ENCODE measurements at places on chromosomes 12 and 14. TPM values are rescaled to one million over a fixed set of nuclear protein-coding genes. Genes with fewer than 3 reads are reported as not detected.
A peak's percentile ranks its signal among the peaks of the same experiment; 100 is the strongest.

Gene PTPRR
- total RNA-seq: not detected

DNA sequence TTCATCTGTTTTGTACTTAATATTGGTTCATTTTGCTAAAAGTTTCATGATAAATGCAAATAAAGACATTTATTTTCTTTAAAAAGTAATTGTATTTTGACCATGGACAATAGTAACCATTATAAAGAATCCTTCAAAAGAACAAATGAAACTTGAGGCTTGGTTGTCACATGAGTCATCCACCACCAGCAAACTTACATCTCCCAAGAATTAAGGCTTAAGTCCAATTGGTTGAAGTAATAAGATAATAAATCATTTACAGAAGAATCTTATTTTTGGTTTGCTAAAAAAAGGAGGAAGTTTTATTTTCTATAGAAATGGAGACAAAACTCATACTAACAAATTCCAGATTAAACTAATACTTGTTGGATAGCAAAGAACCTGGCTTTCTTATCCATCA is 84.8 kb upstream of the KITLG start:
- no peak for DNase-seq

Gene KLRC4
- total RNA-seq: not detected

Gene MYH6
- not detected for total RNA-seq

DNA sequence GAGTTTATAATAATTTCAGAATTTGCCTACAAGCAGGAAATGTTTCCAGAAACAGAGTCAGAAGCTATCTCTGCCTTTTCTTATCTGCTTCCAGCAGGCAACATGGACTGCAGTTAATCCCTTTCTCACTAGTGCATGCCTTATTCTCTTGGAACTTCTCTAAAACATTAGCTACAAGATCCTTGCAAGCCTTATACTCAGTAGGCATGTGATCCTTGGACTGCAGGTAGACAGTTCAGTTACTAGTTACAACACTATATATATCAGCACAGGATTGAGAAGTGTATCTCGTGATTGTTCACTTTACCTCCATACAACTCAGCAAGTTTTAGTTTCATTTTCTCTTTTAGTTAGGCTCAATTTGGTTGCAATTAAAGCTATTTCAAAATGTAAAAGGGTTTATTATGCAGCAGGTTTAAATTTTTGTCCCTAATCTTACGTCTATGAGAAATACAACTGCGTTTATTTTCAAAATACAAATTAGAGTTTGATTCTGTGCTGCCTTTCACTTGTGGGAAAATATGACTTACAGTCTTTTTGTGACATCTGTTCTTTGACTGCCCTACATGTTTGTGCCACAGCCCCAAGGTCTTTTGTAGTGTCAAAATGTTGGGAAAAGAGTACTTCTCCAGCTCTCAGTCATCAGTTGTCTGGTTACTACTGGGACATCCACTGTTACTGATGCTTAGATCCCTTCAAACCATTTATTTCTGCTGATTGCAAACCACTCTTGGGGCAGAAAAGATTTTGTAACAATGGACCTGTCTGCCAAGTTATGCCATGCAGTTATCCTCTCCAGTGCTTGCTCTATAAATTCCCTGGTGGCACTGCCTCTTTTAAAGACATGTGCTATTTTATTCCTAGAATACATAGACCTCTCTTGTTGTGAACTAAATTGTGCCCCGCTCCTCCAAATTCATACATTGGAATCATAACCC is 709.0 kb upstream of the FOXG1 start:
- no peak for DNase-seq

GRCh38 chr12:108690542-108691174 is 40.7 kb downstream of the CORO1C start:
- no peak for DNase-seq

DNA sequence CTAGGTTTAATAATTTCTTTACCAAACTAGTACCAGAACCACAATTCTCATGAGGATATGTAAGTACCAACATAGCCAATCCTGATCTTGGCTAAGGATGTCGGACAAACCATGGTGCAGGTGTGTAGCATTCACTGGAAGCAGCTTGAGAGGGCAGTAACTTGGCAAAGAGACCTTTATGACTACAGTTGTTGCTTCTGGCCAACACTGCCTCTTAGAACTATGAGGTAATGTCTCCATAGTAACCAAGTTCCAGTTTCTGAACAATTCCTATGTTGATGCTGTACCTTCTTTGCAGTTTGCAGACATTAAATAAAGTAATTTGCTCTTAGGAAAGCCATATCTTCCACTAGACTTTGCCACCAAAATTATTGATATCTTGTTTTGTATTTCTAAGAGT is at the start of gene LMNTD1:
Gene LMNTD1 (minus strand): TSS at position 186 of the 400 bp plus-strand sequence. CDS start 324 bp downstream, outside the sequence.
- no peak for DNase-seq

DNA sequence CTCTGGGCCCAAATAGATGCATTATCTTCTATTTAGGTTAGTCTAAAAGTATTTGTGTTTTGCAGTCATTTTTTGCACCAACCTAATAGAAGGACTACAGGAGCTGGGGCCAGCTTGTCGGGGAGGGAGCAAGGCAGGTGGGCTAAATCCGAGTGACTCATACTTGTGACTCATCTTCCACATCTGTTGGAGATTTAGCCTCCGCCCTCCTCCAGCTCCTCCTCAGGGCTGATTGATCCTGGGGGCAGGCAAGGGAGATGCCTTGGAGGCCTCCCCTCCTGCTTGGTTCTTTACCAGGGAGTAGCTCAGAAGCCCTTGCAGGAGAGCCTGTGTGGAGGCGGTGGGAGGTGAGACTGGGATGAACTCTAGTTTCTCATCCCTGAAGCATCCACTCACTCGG is 27.9 kb downstream of the RHOF start:
- no peak for DNase-seq

Gene KLRG1
- 1.9 TPM for total RNA-seq

DNA sequence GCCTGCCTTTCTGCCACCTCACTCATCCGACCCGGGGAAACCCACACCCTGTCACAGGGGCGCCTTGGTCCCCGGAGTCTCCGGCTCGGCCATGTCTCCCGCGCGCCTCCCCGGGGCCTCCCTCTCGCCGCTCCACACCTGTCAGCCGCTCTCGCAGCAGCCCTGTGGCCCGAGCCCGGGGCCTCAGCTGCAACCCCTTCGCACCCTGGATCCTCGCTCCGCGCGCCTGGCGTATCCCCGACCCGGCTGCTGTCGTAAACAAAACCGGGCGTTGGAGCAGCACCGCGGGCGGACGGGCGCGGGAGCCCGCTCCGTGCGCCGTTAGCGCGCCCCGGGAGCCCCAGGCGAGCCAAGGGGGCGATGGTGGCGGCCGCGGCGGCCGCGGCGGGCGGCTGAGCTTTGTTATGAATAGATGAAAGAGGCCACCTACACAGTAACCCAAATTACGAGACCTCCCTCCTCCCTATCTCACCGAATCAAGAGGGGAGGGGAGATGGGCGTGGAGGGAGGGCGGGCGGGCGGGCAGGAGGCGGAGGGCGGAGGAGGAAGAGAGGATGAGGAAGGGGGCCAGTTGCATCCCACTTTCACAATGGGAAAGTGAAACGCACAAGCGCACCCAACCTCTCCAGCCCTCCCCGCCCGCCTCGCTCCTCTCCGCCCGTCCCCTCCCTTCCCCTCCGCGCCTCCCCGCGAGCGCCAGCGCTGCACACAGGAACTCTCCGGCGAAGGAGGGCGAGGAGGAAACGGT is at the start of gene PLXNC1:
Gene PLXNC1 (plus strand): TSS at position 587 of the 748 bp plus-strand sequence. CDS start 395 bp downstream, outside the sequence.
- DNase-seq: peak; percentile 71

Gene NKX2-1
- total RNA-seq: not detected

Gene RPGRIP1
- not detected for total RNA-seq

DNA sequence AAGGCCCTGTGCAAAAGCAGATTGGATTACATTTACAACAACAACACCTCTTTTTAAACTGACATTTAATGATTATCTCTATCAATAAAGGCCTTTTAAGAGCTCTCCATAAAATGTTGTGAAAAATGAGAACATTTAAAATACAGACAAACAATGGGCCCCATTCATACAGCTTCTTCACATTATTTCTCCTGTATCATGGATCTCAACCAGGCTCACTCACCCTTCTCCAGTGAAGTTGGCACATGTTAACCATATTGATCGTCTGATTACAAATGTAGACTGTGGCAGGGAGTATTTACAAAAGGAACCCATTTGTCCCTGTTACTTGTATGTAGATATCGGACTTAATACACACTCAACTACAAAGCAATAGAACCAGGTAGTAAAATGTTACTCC is 220.2 kb upstream of the BTG1 start:
- DNase-seq: no peak

DNA sequence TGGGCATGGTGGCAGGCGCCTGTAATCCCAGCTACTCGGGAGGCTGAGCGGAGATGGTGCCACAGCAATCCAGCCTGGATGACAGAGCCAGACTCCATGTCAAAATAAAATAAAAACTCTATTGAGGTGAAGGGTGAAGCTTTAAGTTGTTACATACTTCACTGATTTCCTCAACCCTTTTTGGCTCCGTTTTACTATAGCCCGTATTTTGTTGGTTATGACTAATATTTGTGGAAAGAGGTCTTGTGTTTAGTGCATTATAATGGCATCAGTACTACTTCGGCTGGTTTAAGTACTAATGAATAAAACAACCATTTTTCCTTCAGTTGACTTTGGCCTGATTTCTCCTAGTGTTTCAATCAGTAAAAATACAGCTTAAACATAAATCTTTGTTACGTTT is 27.0 kb upstream of the SLC2A14 start:
- no peak for DNase-seq

DNA sequence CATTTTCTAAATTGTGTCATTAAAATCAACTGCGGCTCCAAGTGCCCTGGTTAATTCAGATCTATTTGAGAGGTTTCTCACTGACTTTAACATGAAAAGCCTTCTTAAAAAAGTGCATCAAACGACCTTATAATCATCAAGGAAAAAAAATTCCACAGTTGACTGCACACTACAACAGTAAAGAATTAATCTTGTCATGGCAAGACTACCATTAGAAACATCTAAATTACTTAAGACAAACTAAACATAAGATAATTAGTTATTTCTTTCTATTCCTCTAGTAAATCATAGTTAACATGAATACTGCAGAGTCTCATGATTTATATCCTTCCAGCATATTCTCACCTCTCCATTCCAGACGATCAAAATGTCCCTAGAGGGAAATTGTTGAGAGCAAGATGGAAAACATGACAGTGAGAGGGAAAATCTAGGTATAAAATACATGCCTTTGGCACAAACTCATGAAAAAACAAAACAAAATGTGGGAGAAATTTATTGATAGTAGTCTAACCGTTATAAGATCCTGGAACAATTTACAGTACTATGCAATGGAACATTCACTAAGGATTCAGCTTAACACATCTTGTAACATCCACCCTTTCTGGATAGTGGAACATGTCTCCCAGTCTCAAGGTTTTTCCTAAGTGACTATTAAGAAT is 112.5 kb downstream of the PRKD1 start:
- DNase-seq: no peak

Gene KRT80
- not detected for total RNA-seq

Gene IRAK3
- 6.6 TPM for total RNA-seq

Gene KRT5
- total RNA-seq: not detected

DNA sequence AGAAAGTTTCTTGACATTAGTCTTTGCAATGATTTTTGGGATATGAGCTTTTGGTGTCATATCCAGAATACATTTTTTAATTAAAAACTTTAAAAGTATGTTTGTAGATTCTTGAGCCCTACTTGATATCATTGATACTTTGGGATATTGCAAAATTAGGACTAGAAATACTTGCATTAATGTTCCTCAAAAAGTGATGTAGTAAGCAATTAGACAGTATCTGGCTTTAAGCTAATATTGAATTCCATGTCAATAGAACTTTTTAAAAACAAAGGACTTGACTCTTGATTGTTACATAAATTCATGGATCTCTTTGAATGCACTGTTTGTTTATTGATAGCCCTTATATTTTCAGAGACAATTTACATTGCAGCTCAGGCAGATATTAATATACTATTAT is 15.6 kb downstream of the PEX5 start:
- DNase-seq: no peak

- no peak for DNase-seq
These were observed 518.7 kb upstream of the MGAT4C start for GRCh38 chr12:86774841-86775388.

Gene SPIC
- 0.37 TPM for total RNA-seq

Gene RNF212B
- not detected for total RNA-seq

DNA sequence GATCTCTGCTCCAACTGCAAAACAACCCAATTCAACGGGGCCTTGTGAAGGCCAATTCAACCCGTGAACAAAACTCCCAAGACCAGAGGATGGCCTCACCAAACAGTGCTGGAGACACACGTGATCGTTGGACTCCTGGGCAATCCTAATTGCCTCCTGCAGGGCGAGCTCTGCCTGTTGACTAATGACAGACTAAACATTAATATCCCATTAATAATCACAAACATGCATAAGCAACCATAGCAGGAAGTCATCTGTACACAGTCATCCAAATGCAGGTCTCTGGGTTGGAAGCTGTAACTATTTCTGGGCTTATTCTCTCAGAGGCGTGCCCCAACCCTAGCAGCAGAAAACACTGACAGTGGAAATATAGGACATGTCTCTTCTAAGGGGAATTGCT is 21.0 kb downstream of the ANAPC5 start:
- no peak for DNase-seq

DNA sequence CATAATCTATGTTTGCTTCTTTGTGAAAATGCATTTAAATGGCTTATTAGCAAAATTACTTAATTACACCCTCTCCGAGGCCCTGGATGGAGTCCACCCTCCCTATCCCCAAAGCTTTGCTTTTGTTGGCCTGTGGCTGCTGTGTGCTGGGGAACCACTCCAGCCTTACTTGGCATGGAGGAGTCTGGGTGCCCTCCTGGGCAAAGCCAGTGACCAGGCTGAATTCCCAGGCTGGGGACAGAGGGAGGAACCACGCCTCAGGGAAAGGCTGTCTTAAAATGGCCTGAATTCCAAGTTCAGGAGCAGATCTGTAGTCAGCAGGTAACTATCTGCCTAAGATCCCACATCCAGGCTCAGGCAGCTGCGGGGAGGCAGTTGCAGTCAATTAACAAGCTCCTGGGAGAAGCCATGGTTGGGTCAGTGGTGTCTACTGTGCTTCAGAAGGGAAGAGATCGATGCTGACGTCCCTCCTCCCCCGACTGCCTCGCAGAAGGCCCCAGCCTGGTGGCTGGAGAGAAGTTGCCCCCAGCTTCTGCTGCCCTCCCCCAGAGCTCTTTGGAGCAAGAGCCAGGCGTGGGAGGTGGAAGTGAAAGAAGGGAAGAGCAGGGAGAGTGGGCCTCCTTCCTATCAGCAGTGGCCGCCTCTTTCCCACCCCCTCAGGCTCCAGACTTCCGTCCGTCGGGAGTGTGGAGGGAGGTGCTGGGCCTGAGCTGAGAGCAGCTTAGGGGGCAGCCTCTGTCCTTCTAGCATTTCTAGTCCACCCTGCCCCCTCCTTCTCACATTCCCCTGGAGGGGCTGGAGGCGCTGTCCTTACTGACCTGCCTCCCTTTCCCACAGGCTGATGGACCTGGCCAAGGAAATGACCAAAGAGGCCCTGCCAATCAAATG is 11.3 kb downstream of the VASH1 start:
- DNase-seq: no peak

Gene A2ML1
- not detected for total RNA-seq

DNA sequence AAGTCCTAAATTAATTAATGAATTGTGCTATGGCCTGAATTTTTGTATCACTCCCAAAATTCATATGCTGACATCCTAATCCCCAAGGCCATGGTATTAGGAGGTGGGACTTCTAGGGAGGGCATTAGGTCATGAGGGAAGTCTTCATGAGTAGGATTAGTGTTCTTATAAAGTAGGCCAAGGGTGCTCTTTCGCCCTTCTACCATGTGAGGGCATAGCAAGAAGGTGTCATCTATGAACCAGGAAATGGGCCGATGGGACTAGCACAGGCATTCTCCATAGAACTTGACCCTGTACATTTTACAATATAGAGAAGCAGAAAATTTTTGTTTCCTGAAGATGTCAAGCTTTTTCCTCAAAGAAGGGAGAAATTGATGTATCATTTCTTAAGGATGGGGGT is 12.5 kb downstream of the SYT10 start:
- DNase-seq: no peak

Data from activated B cell treated with CpG ODN at 0.5 μM for 24 hours (primary cell).